Lower lobe of right lung (tissue), 2 donors: ENCODE measurements at places on chromosomes 1 and 21.

DNA sequence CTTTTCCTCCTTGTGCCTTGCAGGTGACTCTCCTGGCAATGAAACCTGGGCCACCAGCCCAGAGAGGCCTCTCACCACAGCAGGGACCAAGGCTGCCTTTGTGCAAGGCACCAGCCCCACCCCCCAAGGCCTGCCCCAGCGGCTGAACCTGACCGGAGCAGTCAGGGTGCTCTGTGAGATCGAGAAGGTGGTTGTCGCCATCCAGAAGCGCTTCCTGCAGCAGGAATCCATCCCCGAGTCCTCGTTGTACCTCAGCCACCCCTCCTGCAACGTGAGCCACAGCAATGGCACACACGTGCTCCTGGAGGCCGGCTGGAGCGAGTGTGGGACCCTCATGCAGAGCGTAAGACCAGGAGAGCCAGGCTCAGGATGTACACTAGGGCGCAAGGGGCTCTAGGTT is 51.7 kb downstream of the UMODL1 start:
- DNase-seq = no peak

DNA sequence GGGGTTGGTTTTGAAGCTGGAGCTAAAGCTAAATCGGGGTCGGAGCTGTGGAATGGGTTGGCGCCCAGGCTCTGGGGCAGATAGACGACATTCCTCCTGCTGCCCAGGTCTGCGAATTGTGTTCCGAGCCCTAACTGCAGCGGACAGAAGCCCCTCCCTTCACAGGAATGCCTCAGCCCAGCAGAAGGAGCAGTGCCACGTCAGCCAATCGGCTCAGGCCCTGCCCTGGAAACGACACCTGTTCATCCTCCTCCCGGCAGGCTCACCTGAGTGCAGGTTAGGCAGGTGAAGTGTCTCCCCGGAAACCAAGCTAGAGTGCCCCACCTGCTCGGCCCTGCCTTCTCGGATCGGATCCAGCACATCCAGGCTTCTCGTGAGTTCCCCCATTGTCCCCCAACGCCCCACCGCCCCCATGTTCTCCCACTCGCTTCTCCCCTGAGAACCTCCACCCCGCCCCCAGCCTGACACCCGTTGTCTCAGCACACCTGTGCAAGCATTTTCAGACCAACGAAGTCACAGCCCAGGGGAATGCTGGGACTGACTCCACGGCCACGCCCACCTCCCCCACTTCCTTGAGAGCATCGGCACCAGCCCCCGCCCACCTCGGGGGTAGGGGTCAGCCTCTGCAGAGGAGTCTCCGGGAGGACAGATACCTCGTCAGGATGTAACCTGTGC is 775 bp downstream of the TMEM125 start:
- DNase-seq = peak; percentile 93

- no peak for DNase-seq
These were observed 407.8 kb upstream of the DAB1 start for GRCh38 chr1:57831624-57832023.

- no peak for DNase-seq
These were observed 13.5 kb upstream of the ETV3L start for GRCh38 chr1:157113106-157113505.
